ENCODE measurements at places on chromosomes 6 and 20. TPM values are rescaled to one million over a fixed set of nuclear protein-coding genes. Genes with fewer than 3 reads are reported as not detected.

Gene RBM24
- total RNA-seq, result 32.4 TPM

Gene ZSCAN23
- total RNA-seq, result 9.0 TPM

Gene PRSS35
- total RNA-seq, result 5.2 TPM

Gene HMGCLL1
- total RNA-seq, result 0.43 TPM

Gene FKBP5
- 3.2 TPM for total RNA-seq

Gene CFAP206
- 0.86 TPM for total RNA-seq

Gene KIF25
- under 0.01 TPM for total RNA-seq

Gene RAET1L
- not detected for total RNA-seq

Gene BHLHE23
- total RNA-seq, result not detected

Gene GHRH
- not detected for total RNA-seq

Gene HLA-DQA2
- total RNA-seq, result not detected

DNA sequence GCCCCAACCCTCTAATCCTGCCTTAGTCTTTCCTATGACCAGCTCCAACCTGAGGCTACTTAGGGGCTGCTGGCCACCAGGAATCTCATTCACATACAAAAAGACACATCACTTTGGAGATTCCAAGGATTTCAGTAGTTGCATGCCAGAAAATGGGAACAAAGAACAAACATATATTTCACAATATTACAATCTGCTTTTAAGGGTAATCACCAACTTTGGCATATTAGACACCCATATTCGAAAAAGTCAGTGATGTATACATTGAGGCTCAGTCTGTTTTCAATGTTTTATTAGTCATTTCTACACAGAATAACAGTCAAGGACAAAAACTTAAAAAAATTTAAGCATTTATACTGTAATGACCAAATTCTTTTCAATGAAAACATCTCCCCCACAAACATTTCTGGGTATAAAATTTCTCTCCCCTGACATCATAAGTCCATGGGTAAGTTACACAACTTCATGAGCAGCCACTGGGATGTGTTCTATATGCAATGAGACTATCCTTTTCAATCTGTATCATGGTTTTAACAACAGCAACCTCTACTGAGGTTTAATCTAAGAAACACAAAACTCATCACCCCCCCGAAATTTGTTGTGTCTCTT lies 103.5 kb downstream of the MAP7 start:
- peak; percentile 70 for DNase-seq

DNA sequence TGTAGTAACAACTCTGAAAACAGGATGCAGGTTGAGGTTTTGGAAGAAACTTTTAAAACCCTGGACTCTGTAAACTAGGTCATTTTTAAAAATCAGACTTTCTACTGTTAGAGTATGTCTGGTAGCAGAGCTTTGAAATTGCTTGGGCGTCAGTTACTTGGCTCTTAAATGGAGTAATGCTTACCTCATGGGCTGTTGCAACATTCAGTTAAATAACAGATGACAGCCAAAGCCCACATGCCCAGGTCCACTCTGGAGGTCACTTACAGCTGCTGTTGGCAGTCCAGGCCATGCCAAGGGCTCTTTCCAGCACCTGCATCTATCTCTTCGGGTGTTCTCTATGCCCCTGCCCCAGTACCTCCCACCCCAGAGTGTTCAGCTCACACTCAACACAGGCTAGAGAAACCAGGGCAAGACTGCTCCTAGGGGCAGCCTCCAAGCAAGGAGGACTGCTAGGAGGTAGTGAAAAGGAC lies 96.4 kb downstream of the BANF2 start:
- DNase-seq, result peak; percentile 91

- DNase-seq, result no peak
Observed at GRCh38 chr20:14757728-14758127, 420.3 kb upstream of the FLRT3 start.

DNA sequence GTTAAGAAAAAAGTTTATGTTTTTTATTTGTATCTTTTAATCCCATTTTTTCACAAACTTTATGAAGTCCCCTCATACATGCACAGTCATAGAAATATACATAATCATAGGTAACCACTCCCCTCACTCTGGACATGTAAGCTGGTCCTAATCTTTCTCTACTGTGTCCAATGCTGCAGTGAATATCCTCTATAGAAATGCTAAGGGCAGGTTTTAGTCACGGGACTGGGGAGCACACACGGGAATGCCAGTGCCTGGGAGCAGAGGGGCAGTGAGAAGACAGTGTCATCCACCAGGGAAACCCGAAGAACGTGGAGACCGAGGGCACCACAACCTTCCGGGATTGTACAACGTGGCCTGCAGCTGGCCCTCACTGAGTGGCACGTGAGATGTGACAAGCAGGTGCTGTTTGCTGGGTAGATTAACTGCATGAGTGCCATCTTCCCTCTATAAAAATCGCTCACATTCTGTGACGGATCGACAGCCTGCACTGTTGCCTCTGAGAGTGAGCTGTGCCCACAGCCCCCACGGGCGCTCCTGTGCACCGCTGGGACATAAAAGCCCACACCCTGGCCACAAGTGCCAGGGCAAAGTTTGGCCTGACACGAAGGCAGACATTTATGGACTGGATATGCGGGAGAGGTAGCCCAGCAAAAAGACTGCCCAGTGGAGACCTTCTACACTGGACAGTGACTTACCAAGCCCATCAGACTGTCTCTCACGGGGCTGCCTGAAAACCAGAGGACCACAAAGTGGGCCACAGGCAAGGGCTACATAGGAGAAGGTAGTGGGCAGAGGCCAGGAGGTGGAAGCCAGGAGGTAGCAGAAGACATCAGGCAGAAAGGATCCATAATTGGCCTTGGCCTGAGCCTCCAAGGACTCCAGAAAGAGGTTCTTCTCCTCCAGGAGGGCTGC lies 63.2 kb downstream of the FGD2 start:
- DNase-seq, result no peak

DNA sequence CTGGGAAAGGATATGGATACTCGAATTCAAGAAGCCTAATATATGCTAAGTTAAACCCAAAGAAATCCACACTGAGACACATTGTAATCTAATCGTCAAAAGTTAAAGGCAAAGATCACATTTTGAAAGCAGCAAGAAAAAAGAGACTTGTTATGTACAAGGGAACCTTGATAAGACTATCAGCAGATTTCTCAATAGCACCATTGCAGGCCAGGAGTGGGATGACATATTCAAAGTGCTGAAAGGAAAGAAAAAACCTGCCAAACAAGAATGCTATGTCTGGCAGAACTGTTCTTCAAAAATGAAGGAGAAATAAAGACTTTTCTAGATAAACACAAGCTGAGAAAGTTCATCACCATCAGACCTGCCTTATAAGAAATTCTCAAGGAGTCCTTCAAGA lies 75.2 kb downstream of the COL21A1 start:
- no peak for DNase-seq

- no peak for DNase-seq
Observed at GRCh38 chr6:11368264-11368663, 135.8 kb upstream of the NEDD9 start.

GRCh38 chr20:12882832-12883506 lies 125.8 kb upstream of the SPTLC3 start:
- peak; percentile 95 for DNase-seq

DNA sequence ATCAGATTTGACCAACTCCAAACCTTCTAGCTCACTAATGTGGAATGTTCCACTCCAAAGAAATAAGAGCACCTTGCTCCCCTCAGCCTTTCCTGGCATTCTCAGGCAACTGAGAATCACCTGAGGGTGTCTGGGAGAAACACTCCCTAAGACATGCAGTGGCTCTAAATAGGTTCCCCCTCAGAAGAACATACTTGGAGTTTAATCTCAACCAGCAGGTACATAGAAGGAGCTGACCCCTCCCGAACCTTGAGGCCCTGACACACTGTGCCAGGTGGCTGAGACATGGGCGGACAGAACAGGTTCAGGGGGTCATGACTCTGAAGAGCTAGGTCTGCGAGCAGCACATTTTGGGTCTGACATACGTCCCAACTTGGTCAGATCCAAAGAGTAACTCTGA lies 107.6 kb upstream of the MAP3K4 start:
- DNase-seq, result no peak

- DNase-seq, result peak; percentile 7
Observed at GRCh38 chr20:52191916-52192718, 538 bp upstream of the ZFP64 start.

GRCh38 chr6:33761922-33762629 lies 15.4 kb upstream of the IP6K3 start:
- DNase-seq, result peak; percentile 63

DNA sequence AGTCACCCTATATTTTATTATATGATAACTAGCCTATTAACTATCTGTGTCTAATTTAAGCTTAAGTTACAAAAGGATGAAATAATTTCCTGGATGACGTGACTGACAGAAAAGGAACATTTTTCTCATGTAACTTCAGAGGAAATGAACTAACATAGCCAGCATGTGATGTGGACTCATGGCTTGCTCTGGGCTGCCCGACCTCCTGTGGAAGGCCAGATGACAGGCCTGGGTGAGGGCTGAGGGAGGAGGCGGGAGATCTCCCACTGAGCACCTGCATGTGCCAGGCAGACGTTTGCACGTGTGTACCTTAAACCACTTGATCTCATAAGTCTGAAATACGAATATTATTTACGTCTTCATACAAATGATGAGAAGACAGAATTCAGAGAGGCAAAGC lies 321.1 kb downstream of the SYNE1 start:
- DNase-seq, result peak; percentile 66

DNA sequence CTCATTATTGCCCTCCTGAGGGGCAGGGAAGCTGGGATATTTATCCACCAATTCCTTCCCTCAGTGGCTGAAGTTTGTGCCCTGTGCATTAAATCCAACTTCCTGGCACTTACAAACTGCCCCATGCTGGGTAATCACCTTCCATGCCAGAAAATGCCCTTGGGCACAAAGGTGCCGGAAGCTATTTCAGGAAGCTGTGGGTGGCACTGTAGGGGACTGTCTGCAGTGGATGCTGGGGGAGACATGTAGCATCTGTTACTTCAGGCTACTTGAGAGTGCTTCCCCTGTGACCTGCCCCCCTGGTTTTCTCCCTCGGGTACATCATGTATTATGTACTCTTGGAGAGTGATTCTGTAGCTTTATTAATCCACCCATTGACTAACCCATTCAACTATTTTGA lies 24.7 kb upstream of the RALGAPA2 start:
- no peak for DNase-seq

DNA sequence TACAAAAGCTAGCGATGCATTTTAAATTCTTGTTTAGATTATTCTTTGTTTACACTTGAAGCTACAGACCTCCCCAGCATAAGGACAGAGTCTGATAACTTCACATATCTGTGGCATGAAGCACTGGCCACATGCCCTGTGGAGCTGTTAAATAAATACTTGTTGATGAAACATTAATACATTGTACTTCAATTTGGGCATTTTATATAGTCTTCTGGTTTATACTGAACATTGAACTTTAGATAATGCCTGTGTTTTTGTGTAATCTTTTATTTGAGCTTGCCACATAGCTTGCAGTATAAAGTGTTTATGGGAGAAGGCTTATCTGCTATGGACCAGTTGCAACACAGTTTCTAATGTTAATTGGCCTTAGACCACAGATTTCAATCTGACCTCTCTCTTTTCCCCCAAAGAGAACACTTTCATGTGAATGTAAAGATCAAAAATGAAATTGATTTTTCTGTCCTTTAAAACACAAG lies 48.2 kb downstream of the FRK start:
- DNase-seq, result peak; percentile 96

DNA sequence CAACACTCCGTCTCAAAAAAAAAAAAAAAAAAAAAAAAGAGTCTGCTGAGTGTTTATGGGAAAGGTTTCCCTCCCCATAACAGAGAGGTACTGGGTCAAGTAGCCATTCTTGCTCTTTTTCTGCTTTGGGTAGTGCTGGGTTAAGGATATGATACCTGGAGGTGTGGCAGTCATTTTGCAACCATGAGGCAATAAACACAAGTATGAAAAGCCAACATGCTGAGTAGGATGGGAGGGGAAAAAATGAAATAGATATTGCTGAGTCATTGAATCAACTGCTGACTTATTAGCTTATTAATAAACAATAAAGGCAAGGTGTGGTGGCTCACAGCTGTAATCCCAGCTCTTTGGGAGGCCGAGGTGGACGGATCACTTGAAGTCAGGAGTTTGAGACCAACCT lies 2.3 kb upstream of the TOMM34 start:
- no peak for DNase-seq

DNA sequence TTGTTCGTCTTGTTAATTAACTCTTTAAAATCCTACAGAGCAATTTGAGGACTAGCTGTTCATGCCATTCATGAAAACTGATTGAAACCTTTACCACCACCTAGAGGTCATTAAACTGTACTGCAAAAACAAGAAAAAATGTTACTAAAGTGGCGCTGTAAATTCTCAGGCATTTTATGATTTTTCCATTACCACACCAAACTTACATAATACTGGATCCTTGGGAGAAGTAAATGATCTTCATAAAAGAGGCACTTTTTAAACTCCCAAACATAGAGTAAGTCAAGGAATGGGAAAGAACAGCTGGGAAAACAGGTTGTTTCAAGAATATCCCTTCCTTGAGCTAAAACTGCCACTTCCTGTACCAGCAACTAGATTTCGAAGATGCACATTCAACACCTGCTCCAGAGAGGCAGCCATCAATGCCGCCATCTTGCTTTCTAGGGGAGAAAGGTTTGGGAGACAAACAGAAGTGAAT lies 54.3 kb downstream of the MYLIP start:
- peak; percentile 75 for DNase-seq

GRCh38 chr20:60378620-60379019 lies 420.4 kb downstream of the CDH26 start:
- no peak for DNase-seq

GRCh38 chr6:135555550-135555949 lies 58.0 kb upstream of the AHI1 start:
- DNase-seq, result no peak

DNA sequence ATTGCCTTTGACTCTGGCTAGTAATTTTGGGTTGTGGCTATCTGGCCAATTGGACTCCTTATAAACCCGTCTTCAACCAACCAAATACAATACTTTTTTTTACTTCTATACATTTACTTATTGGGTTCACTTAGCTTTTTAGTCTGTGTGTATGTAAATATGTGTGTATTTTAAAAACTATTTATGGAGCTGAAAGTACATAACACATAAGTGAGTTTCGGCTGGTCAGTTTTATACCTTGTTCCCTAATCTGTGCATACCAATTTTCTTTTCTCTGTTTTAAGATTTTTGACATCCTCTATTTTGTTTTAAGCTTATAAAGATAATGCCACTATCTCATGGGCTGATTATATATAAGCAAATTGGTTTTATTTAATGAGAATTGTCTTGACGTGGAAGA lies 129.5 kb downstream of the LRRC1 start:
- no peak for DNase-seq

DNA sequence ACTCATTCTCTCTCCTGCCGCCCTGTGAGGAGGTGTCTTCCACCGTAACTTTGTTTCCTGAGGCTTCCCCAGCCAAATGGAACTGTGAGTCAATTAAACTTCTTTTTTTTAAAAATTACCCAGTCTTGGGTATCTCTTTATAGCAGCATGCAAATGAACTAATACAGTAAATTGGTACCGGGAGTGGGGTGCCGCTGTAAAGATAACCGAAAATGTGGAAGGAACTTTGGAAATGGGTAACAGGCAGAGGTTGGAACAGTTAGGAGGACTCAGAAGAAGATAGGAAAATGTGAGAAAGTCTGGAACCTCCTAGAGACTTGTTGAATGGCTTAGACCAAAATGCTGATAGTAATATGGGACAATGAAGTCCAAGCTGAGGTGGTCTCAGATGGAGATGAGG lies 55.8 kb downstream of the EPB41L2 start:
- no peak for DNase-seq

- DNase-seq, result peak; percentile 99
Observed at GRCh38 chr6:7998103-7998725, 66.0 kb downstream of the BLOC1S5 start.

- no peak for DNase-seq
Observed at GRCh38 chr6:25017486-25017885, 81.7 kb upstream of the RIPOR2 start.

All from fibroblast of villous mesenchyme (primary cell).